ENCODE measurements at places on chromosomes 7 and 10.

DNA sequence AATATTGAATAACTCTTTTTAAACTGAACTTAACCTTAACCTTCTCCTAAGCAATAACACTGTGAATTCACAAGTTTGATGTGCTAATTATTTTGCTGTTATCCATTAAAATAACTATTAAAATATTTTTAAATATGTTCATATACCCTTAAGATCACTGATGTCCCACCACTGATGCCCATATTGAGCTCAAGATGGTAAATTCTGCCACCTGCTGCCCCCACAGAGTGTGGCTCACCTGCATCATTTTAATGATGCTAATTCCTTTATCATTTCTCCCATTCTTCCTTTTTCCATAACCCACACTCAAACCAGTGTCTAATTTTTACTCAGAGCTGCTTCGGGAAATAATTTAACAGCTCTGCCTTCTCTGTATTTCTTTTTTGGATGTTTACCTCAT, 82.3 kb upstream of the ARID5B start:
- no peak for DNase-seq

GRCh38 chr7:3649250-3649649, 348.2 kb downstream of the SDK1 start:
- peak; percentile 4 for DNase-seq

GRCh38 chr7:45863715-45864114, 9.2 kb downstream of the CCDC201 start:
- DNase-seq: no peak

- peak; percentile 87 for DNase-seq
These were observed 98.0 kb upstream of the ANLN start for GRCh38 chr7:36291387-36292316.

DNA sequence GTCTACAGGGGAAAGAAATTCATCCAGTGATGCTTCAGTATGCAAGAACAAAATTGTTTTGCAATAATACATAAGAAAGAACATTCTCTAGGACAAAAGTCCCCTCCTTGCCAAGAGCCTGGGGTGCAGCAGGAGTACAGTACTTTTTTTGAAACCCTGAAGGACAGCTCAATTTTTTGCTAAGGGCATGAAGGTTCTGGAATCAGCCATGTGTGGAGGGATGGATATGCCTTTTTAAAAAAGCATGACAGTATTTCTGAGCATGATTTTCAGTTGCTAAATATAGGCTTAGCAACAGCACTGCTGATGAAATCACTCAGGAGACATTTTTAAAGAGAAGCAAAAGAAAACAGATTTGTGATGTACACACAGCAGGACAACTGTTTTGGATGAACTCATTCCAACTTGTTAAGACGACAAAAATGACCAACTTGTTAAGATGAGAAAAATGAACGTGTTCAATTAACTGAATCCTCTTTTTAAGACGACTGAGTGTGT, 39.3 kb downstream of the HBP1 start:
- no peak for DNase-seq

DNA sequence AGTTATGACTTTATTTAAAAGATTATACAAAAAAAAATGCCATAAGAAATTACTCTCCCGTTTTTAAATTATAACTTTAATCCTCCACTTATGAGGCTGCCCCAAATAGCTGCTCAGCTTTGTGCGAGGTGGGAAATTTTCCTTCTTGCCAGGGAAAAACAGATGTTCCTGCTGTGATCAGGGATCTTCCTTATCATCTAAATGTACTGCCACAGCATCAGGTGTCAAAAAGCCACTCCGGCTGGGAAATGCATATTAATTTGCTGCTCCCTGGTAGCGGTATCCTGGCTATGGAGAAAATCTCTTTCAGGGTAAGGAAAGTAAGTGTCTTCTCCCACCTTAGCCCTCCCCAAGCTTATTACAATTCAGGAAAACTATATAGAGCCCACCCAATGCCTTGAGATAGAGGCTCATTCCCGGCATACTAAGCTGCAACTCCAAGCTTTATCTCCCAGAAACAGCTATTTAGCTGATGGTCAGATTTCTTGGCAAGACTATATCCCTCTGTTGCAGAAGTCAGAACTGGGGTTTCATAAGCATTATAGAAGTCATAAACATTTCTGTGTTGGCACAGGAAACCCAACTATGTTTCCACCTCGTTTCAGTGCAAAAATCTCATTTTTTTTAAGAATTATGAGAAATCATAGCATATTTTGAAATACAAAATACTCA, 360.4 kb downstream of the PARD3 start:
- no peak for DNase-seq

DNA sequence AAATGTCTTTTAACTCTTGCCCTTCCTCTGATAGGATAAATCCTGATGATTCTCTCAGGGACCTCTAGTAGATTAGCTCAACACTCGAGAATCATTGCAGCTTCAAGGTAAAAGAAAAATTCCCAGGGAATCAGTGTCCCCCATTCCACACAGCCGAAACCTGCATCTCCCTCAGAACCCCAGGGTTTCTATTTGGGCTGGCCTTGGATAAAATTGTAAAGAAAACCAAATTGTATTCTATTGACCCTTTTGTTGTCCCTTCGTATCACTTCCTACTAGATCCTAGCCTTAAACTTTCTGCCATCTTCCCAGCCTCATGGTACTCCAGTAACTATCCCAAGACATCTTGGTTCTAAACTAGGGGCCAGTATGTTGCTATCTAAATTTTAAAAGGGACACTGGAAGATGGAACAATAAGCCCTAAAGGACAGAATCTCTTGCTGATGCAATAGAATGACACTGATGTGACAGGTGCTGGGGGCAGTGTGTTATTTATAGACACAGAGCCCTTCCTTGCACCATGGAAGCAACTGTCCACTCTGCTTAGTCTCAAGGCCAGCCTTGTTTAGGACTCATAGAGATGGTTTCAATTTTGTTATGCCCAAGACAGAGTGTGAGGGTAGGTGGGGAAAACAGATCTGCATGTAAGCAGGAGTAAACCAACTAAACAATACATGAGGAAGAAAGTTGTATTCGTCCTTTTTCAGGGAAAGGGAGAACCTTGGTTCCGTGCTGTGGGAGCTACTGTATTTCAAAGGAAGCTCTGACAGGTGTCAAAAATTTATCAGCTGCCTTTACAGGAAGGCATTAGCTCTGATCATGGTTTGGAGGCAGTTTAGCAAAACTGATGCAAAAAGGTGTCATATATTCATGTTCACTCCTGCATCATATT, 7.6 kb downstream of the ASB15 start:
- no peak for DNase-seq

DNA sequence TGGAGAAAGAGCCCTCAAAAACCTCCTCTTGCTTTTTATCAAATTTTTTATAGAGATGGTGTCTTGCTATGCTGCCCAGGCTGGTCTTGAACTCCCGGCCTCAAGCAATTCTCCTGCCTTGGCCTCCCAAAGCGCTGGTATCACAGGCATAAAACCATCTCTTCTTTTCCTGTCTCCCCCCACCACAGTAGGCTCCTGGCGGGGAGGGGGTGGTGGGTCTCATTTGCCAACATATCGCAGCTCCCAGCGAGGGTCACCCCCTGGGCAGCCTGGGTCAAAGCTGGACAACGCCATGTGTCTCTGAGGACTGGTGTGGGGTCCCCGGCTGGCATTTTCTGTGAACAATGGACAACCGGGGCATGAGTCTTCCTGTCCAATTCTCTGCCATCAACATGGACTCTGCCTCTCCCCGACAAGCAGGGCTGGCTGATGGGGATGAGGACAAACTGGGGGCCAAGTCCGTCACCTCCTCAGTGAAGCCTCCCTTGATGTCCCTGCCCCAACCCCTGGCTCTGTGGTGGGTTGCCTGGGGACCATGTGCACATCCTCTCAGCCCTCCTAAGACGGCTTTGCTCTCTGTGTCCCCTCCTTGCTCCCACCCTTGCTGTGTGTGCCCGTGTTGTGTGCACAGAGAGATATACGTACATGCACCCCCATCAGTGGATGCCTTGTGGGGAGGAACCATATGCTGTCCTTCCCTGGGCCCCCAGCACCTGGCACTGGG, 86.4 kb upstream of the GNA12 start:
- DNase-seq: no peak

DNA sequence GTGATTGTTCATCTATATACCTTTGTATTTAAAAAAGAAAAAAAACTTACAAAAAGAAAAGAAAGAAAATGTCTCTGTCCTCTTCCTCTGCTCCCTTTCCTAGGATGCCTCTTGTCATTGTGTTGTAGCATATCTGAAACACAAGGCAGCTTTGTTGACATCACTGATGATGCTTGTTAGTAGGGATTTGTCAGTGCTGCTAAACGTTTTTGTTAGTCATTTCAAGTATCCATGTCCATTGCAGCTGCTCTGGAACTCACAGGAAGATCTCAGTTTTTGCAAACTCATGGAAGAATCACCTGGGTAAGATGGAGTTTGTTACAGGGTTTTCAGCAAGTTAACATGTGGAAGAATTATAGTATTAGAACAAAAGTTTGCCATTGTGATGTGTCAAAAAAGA, 123.6 kb downstream of the CCSER2 start:
- DNase-seq: no peak

DNA sequence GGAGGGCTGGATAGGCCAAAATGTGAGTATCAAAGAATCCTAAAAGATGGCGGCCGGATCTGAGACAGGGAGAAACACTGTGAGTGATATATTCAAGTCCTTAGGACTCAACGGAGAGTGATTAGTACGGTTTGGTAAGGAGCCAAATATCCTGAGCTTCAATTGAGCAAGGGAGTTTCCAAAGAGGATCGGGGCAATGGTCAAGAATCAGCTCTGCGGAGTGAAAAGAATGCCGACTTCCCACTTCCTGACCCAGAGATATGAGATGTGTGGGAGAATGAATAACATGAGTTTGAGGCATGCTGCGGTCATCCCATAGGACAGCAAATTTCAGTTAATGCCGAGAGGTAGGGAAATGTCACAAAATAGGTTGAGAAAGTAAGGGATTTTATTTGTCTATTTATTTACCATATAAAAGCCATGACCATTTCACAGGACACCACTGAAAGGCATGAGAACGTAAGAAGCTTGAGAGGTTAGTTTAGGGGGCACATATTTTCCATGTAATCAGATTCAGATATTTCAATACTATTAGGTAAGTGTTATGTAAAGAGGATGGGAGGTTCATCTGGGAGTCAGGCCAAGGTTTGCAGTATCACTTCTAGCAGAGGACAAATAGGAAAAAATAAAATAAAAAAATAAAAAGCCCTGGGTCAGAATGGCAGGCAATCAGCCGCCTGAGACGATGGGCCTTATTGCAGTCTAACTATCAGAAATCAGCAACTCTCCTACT, 165.6 kb downstream of the HGF start:
- no peak for DNase-seq

GRCh38 chr7:38177621-38178003, 433 bp upstream of the STARD3NL start:
- DNase-seq: no peak

DNA sequence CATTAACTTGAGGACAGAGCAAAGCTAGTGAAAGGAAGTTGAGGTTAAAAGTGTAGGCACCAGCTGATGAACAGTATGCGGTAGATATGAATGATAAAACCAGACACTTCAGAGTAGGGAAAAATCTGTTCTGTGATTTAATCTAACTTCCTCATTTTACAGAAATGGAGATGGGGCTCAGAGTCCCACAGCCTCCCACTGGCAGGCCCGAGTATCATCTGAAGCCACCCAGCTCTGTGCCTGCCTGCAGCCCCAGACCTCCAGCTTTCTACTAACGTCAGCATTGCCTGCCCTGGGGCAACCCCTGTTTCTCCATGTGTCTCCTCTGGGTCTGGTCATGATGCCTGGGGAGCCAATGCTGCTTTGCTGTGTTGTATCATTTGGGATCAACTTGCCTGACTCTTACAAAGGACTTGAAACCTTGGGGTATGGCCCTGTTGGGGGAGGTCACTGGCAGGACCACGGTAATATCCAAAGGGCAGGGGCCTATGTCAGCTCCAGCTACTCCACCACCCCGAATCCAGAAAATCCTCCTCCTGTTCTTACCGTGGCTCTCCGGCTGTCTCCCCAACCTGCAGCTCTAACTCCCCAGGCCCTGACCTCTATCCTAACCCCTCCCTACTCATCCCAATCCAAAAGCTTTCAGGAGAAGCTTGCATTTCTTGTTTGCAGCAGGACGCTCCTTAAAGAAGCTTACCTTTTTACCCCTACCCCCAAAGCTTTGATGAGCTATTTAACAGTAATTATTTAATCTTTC, 56.2 kb upstream of the NPY start:
- no peak for DNase-seq

- DNase-seq: no peak
These were observed 68.0 kb upstream of the PRR15 start for GRCh38 chr7:29495653-29496052.

DNA sequence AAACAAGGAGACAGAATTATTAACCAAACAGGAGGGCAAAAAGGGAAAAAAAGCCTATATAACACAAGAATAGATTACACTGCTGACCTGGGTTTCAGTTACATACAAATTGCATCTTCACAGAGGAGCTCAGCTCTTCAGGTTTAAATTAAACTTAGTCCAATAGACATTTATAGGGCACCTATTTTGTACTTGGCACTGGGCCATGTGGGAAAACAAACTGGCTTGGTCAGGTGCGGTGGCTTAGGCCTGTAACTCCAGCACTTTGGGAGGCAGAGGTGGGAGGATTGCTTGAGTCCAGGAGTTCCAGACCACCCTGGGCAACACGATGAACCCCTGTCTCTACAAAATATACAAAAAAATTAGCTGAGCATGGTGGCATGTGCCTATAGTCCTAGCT, 62.3 kb upstream of the CCDC6 start:
- no peak for DNase-seq

DNA sequence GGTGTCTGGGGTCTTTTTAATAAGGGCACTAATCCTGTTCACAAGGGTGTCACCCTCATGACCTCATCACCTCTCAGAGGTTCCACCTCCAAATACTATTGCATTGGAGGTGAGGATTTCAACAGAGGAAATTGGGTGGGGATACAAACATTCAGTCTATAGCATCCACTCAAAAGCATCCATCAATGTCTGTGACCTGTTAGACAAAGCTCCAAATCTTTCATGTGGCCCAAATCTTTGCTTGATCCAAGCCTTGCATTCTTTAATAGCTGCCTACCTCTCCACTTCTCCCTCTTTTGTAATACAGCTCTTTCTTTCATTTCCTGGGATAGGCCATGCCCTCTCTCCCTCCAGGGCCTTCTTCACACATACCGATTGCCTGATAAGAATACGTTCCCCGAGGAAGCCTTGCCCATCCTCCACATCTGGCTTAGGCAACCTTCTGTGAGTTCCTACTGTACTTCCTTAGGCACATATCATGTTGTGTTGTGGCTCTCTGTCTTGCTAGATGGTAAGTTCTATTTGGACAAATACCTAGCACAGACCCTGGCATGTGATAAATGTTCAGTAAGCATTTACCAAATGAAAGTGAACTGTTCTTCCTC, 66.1 kb downstream of the CREM start:
- DNase-seq: no peak

- DNase-seq: no peak
These were observed 249.3 kb upstream of the KCND2 start for GRCh38 chr7:120023494-120024167.

DNA sequence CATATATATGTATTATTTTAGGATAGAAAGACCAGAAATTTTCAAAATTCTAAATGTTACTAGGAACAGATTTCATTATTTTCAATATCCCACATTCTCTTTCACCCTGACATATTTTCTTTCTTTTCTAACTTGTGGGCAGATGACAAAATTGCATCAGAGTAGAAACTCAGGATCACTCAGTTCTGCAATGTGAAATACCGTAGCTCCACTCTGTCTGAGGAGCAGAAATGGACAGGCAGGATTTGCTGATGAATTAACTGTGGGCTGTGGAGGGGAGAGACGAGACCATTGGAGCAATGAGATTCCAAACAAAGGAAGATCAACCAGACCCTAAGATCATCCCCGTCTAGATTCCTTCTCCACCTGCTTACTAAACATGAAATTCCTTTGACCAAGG, 37.0 kb upstream of the SVOPL start:
- DNase-seq: no peak
